ENCODE measurements at places on chromosomes 6 and 20. TPM values are rescaled to one million over a fixed set of nuclear protein-coding genes. Genes with fewer than 3 reads are reported as not detected.

- no peak for DNase-seq
Observed at GRCh38 chr6:27755768-27756167, 156.4 kb downstream of the OR2B2 start.

The THBD gene
- 14.2 TPM for total RNA-seq

- DNase-seq, result peak; percentile 68
Observed at GRCh38 chr6:30264743-30265142, 51.5 kb upstream of the TRIM26 start.

- DNase-seq, result no peak
Observed at GRCh38 chr6:14656078-14656521, 538.5 kb downstream of the CD83 start.

- DNase-seq, result peak; percentile 72
Observed at GRCh38 chr6:156832231-156832647, 55.1 kb downstream of the ARID1B start.

The PGK2 gene
- not detected for total RNA-seq

- DNase-seq, result peak; percentile 89
Observed at GRCh38 chr20:62652041-62652893, 10.0 kb downstream of the SLCO4A1 start.

The RSPH4A gene
- total RNA-seq, result 0.72 TPM

DNA sequence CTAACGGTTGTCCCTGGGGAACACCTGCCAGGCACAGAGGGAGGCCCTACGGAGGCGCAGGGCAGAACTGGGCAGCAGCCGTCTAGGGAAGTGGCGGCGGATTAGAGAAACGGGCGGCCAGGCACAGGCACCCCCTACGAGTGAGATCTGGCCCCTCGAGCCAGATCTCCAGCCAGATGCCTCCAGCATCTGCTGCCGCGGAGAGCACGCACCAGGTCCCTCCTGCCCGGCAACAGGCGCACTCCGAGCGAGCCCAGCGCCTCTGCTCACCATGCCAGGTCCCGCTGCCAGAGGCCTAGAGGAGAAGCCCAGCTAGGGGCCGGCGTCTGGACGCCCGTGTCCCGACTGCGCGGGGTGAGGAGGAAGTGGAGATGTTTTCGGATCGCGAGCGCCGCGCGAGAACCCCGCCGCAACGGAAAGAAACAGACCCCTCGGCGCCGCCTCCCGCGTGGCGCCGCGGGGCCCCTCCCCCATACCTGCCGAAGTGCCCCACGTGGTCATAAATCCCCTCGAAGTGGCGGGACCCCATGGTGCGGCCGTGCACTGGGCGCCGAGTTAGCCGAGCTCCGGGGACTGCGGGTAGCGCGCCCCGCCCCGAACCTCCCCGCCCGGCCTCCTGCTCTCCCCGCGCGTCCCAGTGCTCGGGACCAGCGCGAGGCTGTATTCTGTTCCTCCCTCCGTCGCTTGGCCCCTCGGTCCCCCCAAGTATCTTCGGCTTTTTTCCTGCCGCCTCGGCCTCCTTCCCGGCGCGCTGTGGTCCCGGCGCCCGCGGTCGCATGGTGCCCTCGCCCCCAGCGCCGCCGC, at the start of gene SLC22A16:
SLC22A16 (minus strand) TSS at position 568 of the 804 bp plus-strand sequence; CDS start at position 529, 39 bp downstream.
- DNase-seq, result no peak

The DLL1 gene
- 1.6 TPM for total RNA-seq

Data from astrocyte (in vitro differentiated cells and primary cell).